ENCODE measurements at places on chromosomes 4 and X.

DNA sequence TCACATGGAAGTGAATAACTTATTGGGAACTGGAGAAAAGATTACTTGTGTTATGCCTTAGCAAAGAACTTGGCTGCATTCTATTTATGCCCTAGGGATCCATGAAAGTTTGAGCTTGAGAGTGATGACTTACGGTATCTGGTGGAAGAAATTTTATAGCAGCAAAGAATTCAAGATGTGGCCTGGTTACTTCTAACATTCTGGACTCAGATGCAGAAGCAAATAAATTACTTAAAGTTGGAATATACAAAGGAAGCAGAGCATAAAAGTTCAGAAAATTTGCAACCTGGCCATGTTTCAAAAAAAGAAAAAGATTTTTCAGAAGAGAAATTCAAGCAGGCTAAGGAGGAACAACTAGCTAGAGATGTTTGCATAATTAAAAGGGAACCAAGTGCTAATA, 252.3 kb upstream of the WDFY3 start:
- no peak for DNase-seq

- no peak for DNase-seq
These were observed 84.6 kb upstream of the DHX15 start for GRCh38 chr4:24668956-24669355.

- DNase-seq = no peak
These were observed 1198.9 kb upstream of the PCDH7 start for GRCh38 chr4:29521281-29521680.

- DNase-seq = peak; percentile 32
These were observed 651 bp downstream of the UCHL1 start for GRCh38 chr4:41257257-41257901.

GRCh38 chr4:71713611-71714203, 70.2 kb downstream of the GC start:
- DNase-seq = no peak
